ENCODE measurements at places on chromosomes 3 and 15.

GRCh38 chr3:69079269-69080159, 651 bp downstream of the UBA3 start:
- no peak for DNase-seq

DNA sequence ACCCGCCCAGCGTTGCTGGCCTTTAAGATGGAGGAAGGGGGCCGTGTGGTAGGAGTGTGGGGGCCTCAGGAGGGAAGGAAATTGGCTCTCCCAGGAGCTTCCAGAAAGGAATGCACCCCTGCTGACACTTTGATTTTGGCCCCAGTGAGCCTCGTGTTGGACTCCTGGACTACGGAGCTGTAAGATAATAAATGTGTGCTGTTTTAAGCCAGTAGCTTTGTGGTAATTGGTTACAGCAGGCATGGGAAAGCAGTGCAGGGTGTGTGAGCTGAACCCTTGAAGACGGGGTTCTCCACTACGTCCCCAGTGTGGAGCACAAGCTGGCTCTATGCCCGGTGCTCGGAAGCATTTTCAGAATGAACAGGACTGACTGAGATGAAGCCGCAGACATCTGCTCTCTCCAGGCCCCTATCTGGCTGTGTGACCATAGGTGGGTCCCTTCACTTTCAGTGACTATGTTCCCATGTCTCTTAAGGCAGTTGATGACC, 22.9 kb upstream of the CGNL1 start:
- no peak for DNase-seq

- DNase-seq = no peak
Measured at GRCh38 chr15:73926219-73927002, at the start of gene LOXL1. Gene LOXL1, plus strand, starts transcription at chr15:73926462. Its CDS starts 322 bp downstream, at chr15:73926784.

DNA sequence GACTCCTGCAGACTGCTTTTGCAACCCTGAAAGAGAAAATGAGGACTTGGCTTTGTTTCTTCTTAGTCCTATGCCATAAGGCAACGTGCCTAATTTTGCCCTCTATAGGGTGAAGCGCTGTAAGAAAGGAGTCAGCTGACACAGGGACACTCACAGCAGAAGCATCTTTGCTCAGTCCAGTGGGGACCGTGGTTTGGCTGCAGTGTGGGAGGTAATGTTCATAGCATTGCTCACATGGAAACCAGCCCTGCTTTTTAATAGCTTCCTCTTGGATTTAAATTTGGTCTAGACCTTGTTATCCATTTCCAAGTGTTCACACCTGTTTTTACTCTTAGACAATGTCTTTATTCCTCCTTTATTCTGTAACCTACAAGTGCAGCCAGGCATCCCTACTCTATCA, 1032.1 kb downstream of the NTRK3 start:
- no peak for DNase-seq

DNA sequence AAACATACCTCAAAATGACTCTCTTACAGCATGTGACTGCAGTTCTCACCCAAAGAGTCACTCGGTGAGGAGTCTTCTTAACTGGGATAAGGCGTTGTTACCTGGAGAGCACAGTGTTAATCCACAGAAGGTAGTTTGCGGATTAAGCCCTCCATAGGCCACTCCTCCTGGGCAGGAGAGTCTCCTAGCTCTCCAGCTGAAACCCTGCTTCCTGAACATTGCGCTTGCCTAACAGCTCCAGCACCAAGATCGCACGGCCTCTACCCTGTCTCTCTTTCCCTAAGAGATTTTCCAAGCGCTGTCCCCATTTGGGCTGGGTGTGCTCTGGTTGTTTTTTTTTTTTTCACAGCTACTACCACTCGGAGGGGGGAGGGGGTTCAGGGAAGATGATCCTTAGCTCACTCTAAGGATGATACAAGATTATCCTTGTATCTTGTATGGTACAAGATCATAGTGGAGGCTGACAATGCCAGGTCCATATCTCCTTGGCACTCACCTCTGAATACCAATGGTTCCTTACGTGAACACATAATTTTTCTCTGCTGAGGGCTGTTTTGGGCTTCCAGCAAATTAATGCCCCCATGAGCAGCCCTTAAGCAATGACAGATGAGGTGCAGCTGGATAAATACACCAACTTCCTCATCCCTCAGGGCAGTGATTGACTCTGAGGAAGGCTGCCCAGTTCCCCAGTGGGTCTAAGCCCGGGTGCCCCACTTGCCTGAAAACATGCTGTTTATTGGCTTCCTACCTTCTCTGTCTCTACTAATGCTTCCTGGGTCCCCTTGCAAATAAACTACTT, 185.2 kb upstream of the TSC22D2 start:
- DNase-seq = no peak

DNA sequence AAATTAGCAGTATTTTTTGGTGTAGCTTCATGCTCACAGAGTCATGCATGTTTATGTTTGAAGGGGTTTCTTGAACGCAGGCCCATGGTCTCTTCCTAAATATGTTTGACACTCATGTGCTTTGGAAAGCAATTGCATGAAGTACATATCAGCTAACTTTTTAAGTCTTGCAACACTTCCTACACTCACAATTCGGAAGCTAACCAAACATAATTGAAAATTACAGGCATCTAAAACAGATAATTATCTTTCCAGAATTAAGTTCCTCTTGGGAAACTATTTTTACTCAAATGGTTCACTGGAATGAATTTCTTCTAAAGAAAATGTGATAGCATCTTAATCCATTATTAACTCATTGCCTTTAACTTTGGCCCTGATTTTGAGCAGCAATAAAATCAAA, 438.9 kb downstream of the RAP2B start:
- no peak for DNase-seq

DNA sequence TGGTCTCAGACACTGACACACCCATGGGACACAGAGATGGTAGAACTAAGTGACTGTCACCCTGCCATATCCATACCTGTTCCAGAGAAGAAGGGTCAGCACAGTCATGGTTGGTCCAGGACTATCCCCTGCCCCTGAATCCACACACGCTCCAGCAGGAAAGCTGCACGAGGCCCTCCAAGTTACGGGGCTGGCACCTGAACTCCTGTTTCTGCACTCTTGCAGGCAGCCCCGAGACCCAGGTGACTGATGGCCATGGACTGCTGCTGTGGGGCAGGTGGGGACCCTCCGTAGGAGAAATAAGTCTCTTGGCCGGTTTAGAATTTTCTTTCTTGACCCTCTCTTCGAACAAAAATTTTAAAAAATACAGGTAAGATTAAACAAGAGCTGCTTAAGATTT, 30.6 kb downstream of the CHDH start:
- DNase-seq = no peak

GRCh38 chr15:31489801-31490646, 163.4 kb downstream of the KLF13 start:
- DNase-seq = peak; percentile 14

DNA sequence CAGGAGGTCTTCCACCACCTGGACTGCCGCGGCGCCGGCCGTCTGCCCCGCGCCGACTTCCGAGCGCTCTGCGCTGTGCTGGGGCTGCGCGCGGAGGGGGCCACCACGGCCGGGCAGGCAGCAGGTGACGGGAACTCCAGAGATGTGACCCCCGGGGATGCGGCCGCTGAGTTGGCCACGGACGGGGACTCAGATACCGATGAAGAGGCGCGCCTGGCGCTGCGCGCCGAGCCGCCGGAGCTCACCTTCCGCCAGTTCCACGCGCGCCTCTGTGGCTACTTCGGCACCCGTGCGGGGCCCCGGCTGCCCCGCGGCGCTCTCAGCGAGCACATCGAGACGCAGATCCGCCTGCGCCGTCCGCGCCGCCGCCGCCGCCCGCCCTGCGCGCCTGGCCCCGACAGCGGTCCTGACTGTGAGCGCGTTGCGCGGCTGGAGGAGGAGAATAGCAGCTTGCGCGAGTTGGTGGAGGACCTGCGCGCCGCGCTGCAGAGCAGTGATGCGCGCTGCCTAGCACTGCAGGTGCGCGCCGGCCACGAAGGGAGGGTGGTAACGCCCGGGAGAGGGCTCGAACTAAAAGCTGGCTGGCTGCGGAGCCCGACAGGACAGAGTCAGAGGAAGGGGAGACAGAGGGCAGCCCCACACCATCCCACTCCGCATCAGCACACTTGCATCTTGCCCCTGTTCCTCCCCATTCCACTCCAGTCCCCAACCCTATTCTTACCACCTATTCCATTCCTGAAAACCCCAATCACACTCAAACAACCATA, 885 bp downstream of the EFCC1 start:
- DNase-seq = no peak

DNA sequence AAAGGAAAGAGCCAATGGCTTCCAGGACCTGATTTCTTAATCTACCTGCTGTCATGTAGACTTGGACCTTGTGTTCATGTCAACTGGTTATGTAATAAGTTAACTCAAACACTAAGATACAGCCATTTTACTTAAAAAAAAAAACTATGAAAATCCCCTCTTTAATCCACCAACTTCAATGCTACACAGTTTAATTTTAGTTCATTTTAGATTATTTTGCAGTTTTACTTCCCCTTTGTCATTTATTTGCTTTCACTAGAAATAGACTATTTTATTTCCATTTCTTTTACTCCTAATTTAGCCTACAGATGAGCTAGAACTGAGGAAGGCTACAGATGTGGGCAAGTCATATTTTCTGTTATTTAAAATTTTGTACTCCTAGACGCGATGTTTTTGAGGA, 10.7 kb upstream of the DNAJC13 start:
- no peak for DNase-seq

GRCh38 chr3:18355832-18356231, 69.3 kb downstream of the SATB1 start:
- no peak for DNase-seq

GRCh38 chr15:65466901-65467300, 44.2 kb upstream of the IGDCC4 start:
- DNase-seq = no peak

- no peak for DNase-seq
Measured at GRCh38 chr3:45425237-45425933, 37.0 kb downstream of the LARS2 start.

GRCh38 chr15:90560229-90560776, 30.6 kb downstream of the CRTC3 start:
- no peak for DNase-seq

GRCh38 chr3:119841808-119842471, 60.0 kb downstream of the NR1I2 start:
- no peak for DNase-seq

DNA sequence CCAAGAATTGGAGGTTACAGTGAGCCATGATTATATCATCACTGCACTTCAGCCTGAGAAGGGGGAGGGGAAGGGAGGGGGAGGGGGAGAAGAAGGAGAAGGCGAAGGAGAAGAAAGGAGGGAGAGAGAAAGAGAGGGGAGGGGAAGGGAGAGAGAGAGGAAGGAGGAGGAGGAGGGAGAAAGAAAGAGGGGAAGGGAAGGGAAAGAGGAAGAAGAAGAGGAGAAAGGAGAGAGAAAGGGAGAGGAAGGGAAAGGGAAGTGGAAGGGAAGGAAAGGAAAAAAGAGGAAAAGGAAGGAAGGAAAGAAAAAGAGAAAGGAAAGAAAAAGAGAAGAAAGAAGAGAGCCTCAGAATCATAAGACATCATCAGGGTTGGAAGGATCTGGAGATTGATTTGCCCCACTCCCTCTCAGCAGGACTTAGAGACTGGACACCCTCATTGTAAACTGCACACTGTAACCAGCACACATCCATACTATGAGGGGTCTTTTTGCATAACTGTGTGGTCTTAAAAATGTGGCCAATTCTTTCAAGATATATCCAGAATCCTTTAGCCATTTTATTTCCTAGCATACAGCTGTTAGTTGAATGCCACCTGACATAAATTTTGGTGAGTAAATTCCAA, 130.9 kb downstream of the CMSS1 start:
- no peak for DNase-seq

DNA sequence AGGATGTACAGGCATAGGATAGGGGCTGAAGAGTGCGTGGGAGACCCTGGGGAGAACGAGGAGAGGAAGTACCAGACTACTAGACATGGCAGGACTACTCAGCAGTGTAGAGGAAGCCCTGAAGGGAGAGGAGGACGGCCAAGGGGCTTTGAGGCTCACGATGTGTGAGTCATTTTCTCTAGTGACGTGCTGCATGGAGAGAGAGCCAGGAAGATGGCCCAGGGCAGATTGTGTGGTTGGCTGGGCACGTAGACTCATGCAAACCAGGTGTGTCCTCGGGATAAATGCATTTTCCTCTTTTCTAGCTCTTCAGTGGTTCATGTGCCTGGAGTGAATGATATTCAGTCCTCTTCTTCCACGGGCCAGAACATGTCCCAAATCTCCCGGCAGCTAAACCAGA, 115.0 kb upstream of the ABHD17C start:
- no peak for DNase-seq

GRCh38 chr15:59367022-59367451, 5.6 kb downstream of the MYO1E start:
- no peak for DNase-seq

DNA sequence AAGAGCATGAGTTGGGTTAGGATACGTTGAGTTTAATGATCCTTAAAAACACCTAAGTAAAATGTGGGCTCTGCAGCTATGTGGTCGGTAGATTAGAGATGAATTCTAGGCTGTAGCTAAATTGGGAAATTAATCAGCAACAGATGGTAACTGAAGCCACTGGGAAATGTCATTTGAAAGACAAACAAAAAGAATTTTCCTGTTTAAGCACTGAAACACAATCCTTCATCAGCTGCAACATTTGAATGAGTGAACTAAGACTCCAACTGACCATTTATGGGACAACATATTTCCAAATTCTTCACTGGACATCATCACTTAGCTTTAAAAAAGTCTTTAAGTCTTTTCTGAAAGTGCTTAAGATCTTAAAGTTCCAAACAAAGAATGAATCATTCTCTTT, 226.9 kb downstream of the ZNF385D start:
- DNase-seq = no peak

DNA sequence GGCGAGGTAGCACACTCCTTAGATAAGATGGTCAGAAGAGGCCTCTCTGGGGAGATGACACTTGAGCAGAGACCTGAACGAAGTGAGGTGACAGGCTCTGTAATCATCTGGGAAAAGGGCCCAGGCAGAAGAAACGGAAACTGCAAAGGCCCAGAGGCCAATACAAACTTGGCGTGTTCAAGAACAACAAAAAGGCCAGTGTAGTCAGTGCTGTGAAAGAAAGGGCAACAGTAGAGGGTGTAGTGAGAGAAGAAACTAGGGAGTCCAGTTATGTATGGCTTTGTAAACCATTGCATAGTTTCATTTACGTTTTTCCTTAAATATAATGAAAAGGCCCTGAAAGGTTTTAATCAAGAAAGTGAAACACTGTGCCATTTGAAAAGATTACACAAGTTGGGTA, 31.8 kb downstream of the PLD1 start:
- DNase-seq = no peak

DNA sequence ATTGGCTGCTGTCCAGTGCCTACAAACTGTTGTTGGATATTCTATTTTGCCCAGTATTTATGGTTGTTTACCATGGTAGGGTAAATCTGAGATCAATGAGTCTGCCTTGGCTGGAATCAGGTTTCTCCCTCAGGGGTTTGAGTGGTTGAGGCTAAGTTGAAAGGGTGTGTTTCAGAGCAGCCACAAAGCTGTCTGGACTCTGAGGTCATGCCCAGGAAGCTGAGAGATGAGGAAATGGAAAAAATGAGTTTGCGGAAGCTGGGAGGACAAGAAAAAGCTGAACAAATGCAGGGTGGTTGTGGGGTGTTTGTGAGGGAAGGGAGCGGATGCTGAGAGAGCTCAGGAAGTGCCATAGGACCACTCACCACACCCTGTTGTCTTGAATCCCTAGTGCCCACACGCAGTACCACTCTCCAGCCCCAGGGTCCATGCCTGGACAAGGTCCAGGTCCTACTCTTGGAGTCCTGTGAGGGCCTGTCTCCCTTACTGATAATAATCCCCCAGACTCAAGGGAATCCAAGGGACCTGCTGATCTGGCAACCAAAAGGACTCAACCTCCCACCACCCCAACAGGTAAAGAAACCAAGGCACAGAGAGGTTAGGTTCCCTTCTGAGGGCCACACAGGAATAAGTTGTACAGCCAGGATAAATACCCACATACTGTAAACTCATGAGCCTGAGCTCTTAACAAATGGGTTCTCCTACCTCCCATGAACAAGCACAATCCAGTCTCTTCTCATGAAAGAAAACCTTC, 81.6 kb downstream of the PPCDC start:
- DNase-seq = no peak

Measured in NCI-H1930 (cell line).